Left ventricle myocardium inferior (tissue), 1 donor: ENCODE measurements at places on chromosomes 4 and X.
A peak's percentile ranks its signal among the peaks of the same experiment; 100 is the strongest.

DNA sequence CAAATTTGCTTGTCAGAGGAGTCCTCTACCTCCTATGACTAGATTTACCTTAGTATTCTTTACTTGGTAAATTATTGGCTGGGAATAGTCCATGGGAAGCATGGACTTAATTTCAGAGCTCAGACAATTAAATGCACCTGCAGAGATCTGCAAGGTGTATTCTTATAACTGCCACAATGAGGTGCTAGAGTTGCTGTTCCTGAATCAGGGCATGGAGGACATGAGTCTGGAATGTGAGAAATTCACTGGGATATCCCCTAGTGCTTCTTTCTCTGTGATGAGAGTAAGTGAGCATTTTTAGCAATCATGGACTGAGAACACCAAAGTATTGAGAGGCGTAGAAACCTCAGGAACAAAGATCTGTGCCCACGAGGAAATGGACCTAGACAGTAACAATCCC lies 32.9 kb upstream of the GRID2 start:
- DNase-seq = no peak

GRCh38 chr4:143253166-143253565 lies 68.4 kb downstream of the USP38 start:
- no peak for DNase-seq

DNA sequence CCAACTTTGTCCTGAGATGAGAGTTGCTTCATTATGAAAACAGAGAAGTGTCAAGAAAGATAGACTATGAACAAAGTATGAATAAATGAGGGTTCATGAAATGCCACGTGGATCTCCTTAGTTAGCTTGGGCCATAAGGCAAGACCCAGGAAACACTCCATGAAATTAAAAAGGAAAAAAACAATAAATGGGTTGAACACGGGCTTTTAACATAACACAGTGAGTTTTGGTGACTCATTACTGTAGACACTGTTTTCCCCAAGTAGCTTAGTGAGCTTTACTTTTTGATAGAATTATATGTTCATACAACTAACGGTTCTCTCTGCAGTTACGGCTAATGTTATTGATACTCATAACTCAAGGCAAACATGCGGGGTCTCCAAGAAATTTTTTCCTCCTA lies 265.0 kb downstream of the DHX15 start:
- no peak for DNase-seq

DNA sequence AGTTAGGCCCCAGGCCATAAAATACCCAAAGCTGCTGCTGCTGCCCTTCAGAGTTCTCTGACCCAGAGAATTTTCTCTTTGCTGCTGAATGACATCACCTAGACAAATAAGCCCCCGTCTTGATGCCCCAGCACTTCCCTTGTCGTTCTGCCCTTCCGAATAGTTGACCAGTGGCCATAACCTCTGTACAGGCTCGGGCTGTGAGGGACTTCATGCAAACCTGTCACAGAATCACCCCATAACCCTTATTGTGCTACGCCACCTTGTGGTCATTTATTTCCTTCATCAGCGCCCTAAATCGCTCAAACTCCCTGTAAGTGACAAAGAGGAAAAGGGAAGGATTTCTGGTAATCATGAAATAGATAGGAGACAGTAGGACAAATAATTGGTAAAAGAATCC lies 18.8 kb downstream of the SPACA5 start:
- no peak for DNase-seq

DNA sequence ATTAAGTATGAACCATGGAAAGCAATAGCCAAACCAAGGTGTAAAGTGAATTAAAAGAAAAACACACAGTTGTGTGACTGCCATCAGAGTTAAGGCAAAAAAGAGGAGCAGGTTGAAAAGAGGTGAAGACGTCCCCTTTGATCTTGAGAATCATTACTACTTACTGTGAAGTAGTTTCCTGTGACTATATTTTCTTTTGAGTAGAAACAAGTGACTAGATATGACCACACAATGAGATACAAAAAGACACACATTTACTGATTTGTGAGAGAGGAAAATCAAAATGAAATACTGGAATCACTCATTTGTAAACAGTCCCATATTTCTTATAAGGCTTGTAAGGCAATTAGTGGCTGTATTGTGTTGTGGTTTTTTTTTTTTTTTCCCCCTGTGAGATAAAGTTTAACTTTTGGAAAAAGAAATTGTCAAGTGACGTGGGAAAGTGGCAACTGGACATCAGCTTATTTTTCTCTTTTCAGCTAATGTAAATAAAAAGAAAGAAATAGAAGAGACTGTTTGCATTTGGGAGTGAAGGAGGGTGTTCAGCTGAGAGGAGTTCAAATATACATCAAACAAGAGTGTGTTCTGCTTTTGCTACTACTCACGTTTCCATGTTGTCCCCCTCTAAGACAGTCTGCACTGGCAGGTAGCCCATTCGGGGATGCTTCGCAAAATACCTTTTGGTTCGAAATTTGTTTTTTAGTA lies 106.4 kb upstream of the FTHL17 start:
- DNase-seq = no peak

DNA sequence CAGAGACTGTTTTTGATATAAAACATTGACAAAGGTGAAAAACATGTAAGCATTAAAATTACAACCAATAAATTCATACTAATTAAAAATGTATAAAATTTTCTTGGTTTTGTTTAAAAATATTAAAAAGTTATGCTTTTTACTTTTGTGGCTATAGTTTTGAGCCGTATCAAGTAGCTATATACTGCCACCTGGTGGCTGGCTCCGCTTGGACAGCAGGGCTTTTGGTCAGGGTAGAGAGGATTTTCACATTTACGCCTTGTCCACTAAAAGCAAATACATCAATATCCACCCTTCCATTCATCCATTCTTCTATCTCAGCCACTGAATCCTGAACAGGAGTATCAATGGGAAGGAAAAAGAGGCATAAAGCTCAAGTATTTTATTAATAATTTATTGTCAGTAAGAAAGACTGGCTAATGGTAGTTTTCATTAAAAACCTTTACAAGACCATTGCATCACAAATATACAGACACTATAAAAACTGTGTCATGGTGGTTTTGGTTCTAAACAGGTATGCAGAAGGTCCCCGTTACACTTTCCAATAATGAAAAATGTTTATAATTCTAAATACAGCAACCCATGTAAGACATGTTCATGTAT lies 32.1 kb upstream of the MTNR1A start:
- peak; percentile 58 for DNase-seq

- no peak for DNase-seq
Observed at GRCh38 chrX:110944751-110945675, 149.4 kb upstream of the CHRDL1 start.

DNA sequence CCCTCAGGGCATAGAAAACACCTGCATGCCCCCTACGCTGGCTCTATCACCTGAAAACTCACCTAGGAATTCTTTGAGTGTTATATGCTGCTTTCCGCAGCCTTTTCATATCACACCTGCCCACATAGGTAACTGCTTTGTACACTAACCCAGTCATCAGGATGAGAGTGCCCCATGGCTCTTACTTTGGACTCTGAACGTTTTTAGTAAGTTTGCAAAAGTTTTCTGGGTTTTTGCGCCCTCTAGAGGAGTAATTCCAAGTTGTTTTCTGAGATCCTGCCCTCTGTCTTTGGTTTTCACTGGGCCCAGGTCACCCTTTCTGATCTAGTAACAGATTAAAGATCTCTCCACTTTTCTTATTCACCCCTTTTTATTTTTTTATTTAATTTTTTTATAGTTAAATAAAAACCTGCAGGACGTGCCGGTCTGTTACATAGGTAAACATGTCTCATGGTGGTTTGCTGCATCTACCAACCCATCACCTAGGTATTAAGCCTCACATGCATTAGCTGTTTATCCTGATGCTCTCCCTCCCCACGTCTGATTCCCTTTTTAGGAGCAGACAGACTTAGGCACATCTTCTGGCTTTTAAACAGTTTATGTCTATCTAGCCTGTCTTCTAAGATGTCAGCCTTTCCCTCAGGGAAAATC lies 139.2 kb downstream of the NWD2 start:
- DNase-seq = no peak

DNA sequence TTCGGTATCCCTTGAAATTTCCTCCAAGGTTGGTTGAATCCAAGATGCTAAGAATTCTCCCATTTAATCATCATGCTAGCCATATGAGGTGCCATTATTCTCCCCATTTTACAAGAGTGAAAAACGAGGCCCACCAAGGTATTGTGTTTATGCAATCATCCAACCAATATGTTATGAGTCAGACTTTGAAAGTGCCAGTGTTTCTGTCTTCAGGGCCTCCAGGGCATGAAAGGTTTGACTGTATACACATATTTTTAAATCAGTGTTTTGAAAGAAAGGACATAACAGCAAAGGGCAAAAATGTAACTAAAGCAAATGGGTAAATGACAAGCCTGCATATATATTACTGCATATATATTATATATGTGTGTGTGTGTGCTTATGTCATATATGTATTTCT lies 541.2 kb upstream of the SMIM31 start:
- DNase-seq = no peak

DNA sequence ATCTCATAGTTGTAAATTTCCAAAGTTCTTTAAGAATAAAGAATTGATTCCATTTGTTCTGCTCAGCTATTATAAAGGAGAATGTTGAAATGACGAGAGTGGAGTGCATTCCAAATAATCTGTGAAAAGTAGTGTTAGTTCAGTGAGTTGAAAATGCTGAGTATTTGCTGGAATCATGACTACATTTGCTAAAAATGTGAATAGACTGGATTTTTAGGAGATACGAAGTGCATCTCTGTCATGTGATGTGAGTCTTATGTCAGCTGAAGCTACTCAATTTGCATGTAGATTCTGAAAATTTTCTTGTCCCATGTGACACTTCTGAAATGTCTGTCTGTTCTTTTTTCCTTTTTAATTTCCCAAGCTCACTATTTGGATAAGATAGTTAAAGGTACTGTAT lies 206.0 kb downstream of the DCTD start:
- no peak for DNase-seq

- no peak for DNase-seq
Observed at GRCh38 chrX:76126851-76127250, 46.0 kb upstream of the PBDC1 start.
